ENCODE measurements at places on chromosomes 3 and 15. TPM values are rescaled to one million over a fixed set of nuclear protein-coding genes. Genes with fewer than 3 reads are reported as not detected.

ESYT3 gene
- polyA plus RNA-seq: not detected

MUSTN1 gene
- not detected for polyA plus RNA-seq

GNB5 gene
- 5.4 TPM for polyA plus RNA-seq

CCK gene
- polyA plus RNA-seq: not detected

TRPM7 gene
- polyA plus RNA-seq: 6.2 TPM

HGD gene
- polyA plus RNA-seq: 0.38 TPM

ETV5 gene
- 1.2 TPM for polyA plus RNA-seq

WDR93 gene
- not detected for polyA plus RNA-seq

CCR9 gene
- polyA plus RNA-seq: not detected

CD80 gene
- polyA plus RNA-seq: 0.47 TPM

CPNE9 gene
- not detected for polyA plus RNA-seq

SCAANT1 gene
- not detected for polyA plus RNA-seq

STARD5 gene
- polyA plus RNA-seq: 1.5 TPM

APOD gene
- not detected for polyA plus RNA-seq

ERICH6 gene
- polyA plus RNA-seq: not detected

CASR gene
- not detected for polyA plus RNA-seq

XRN1 gene
- 47.9 TPM for polyA plus RNA-seq

CKMT1A gene
- polyA plus RNA-seq: not detected

All from CD14-positive monocyte (primary cell).